Stimulated activated CD8-positive, alpha-beta memory T cell treated with anti-CD3 and anti-CD28 coated beads, Interleukin-15, amount 100 ng/mL, for 24 hours (primary cell): ENCODE measurements at places on chromosomes 5 and 9.

DNA sequence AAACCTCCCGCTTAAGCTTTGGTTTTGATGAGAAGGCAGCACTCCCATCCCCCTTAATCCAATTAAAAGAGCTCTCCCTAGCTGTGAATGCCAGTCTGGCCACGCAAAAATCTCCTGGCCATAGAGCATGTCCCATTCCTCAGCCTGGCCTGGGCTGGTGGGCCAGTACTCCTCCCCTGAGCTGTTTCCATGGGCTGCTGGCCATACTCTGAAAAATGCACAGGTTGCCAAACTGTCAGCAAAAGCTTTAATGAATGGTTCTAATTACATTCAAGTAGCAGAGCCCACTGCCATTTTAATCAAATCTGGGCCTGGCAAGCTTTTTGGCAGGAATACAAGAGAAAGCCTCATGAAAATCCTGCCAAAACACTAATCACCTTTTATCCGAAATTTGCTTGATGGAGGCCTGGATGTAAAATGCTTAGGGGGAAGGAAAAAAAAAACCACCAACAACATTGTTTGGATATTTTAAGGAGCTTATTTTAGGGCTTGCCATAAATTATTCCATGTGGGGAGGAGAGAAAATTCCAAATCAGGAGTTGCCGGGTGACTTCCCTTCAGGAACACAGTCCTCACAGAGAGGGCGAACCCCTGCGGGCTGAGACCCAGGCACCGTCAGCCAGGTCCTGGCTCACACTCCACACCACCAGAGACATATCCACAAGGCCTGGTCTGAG, 243.3 kb downstream of the SEC61B start:
- no peak for DNase-seq

GRCh38 chr9:136643596-136644342, 18.9 kb upstream of the EGFL7 start:
- no peak for DNase-seq

- no peak for DNase-seq
These were observed 14.0 kb upstream of the PWWP2A start for GRCh38 chr5:160133071-160133917.

GRCh38 chr9:75855509-75855908, 35.0 kb upstream of the PCSK5 start:
- DNase-seq: no peak

GRCh38 chr5:50855001-50855400, 188.6 kb downstream of the PARP8 start:
- DNase-seq: no peak

DNA sequence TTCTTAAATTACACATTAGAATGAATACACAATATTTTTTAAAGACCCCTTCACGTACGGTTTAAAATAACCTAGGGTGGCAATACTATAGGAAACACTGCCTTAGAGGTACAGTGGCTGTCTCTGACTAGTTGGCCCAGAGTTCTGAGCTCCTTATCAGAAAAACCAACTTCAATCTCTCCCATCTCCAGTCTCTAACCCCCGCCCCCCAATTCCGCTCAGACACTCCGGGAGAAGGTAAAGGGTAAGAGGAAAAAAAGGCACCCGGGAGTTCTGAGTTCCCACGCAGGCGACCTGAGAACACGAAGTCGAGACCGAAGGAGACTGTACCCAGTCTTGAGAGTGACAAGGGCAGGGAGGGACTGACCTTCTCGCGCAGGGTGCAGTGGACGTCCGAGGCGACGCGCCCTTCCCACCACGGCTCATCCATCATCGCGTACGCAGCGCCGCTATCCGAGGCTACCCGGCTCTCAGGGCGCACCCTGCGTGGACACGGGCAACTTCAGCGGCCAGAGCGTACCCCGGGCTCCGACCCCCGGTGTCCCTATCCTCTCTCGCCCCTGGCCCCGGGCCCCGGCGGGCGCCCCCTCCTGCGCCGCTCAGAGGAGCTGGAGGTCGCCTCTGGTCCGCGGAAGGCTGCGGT, 752 bp downstream of the CCNJL start:
- no peak for DNase-seq

- no peak for DNase-seq
These were observed 2010.0 kb upstream of the WWC1 start for GRCh38 chr5:166281433-166281832.

DNA sequence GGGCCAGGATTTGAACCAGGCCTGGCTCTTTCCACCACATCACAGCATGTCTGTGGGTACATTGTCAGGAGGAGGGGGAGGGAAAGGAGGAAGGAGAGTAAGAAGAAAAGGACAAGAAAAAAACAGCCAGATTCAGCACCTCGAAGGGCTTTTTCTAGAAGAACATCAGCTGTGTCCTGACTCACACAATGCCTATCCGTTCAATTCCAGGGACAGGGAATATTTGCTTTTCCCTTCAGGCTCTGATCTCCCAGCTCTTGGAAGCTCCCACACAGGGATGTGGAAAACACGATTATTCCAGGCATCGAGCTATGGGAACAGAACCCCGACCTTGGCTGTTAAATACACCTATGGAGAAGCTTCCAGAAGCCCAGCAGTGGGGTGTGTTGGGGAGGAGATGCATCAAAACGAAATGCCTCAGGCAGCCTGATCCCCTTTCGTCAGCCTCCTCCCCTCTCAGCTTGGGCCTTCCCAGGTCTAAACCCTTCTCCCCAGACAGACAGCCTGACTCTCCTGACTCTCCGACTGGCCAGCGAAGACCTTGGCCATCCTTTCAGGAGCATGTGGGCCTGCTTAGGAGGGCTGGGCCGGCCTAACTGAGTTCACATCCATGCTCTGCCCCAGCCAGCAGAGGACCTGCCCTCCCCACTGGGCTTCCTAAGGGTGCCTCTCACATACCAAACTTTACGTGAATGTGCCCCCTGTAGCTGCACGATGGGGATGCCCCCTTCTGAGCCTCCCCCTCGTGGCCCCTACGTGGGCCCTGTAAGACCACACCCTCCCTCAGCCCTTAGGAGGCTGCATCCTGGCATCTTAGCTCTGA, 54.4 kb downstream of the NEURL1B start:
- DNase-seq: no peak

DNA sequence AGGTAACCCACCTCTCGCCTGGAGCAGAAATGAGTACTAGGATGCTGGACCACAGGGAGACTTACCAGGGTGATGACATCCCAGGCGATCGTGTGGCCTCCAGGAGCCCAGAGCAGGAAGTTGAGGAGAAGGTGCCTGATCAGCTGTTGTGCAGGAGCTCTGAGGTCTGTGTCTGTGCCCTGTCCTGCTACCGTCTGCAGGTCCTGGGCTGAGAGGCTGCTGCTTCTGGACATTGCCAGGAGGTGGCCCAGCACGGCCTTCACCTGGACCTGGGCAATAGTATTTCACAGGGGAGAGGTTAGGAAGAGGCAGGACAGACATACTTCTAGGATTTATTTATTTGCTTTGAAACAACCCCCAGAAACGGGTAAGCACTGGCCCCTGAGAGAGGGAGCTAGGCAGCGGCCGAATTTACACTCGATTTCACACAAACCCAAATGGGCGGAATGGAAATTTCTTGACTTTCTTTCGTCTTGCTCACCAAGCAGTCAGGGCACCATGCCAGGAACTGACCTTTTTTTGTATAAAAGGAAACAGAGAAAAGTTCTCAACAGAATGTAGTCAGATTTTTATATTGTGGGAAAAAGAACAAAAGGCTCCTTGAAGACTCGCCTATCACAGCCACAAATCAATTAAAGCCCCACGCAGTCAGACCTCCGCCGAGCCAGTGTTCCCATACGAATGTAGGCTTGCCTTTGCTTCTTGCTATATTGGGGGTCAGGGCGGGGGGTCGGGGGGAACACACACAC, 210.3 kb downstream of the FANCC start:
- DNase-seq: no peak

- no peak for DNase-seq
These were observed 16.7 kb downstream of the IFNB1 start for GRCh38 chr9:21060919-21061561.

DNA sequence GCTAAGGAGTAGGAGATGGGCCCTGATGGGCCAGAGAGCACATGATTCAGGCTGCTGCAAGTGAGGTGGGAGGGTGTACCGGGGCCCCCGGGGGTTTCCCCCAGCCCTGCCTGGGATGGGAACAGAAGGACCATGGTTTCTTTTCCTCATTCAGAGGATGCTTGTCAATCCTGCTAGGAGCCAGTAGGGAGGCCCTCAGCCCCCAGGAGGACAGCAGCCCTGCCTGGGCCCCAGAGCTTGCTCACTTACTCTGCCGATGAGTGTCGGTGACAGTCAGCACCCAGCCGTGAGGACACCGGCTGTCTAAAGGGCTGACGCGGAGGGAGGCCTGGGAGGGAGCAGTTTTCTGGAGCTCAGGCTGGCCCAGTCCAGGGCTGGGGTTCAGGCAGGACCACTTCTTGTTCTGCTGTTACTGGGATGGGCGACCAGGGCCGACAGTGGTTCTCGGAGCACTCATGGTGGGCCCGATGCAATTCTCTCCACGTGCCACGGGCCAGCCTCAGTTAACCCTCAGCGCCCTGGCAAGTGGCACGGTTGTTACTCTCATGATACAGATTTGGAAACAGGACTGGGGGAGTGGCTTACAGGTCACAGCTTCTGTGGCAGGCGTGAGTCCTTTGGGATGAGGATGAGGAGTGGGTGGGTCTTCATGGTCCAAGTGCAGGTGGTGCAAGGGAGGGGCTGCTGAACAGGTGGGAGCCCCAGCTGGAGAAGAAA, 1.8 kb downstream of the ARRDC1 start:
- DNase-seq: no peak

- DNase-seq: no peak
These were observed 64.7 kb downstream of the STK10 start for GRCh38 chr5:172123269-172123692.

DNA sequence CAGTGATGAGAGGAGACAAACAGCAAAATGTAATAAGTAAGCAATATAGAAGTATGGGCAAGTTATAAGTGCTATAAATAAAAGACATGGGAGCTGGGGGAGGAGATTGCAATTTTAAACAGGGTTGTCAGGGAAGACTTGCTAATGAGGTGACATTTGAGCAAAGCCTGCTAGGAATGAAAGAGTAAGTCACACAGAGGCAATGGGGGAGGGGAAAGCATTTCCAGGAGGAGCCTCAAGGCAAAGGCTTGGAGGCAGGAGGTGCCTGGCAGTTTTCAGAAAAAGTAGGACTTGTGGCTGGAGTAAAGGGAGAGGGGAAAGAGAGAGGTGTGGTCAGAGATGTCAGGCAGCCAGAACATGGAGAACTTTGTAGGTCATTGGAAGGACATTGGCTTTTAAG, 124.4 kb upstream of the NMUR2 start:
- DNase-seq: no peak

DNA sequence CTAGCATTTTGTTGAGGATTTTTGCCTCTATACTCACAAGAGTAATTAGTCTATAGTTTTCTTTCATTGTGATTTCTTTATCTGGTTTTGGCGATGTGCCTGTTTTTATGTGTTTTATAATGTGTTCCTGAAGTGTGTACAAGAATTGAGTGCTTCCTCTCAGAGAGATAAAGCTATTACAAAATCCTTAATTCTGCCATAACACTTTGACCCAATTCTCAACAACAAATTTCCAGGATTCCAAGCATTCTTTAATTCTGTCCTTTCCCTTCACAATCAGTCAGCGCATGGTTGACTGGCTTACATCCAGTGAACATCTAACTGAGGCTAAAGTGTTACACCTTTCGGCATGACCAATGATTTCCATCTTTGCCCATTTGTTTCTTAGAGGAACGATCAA, 282.9 kb upstream of the MVB12B start:
- DNase-seq: no peak

- no peak for DNase-seq
These were observed 132.8 kb upstream of the PAPPA start for GRCh38 chr9:116020801-116021200.

GRCh38 chr9:134284273-134284672, 42.0 kb upstream of the RXRA start:
- DNase-seq: no peak

DNA sequence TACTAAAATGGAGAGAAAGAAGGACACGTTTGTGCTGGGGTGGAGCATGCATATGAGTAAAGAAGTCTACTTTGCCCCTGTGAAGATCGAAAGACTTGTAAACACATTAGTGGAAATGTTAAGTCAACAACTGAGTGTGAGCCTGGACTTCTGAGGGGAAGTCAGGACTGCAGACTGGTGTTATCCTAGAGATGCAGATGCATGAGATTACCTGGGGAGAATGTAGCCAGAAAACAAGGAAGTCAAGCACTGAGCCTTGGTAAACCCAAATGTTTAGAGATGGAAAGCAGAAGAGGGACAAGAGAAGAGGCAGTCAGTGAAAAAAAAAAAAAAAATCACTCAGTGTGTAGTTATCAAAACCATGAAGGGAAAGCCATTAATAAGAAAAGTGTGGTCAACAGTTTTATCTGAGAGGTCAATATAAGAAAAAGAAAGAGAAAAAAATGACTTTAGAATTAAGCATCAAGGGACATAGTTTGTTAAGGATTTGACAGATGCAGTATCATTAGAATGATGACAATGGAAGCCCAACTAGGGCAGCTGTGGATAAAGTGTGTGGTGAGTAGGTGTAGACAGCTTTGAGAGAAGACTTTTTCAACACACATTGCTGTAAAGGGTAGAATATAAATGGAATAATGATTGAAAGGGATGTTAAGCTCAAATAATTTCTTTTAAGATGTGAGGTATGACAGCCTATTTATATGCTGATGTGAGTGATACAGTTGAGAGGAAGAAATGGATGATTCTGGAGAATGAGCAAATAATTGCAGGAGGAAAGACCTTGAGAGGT, 22.2 kb downstream of the JAKMIP2 start:
- no peak for DNase-seq

GRCh38 chr5:173741087-173741486, 124.6 kb upstream of the BOD1 start:
- no peak for DNase-seq
